ENCODE measurements at places on chromosomes 7 and 10. TPM values are rescaled to one million over a fixed set of nuclear protein-coding genes. Genes with fewer than 3 reads are reported as not detected.
A peak's percentile ranks its signal among the peaks of the same experiment; 100 is the strongest.

GRCh38 chr7:21029006-21029405 is 242.3 kb upstream of the SP8 start:
- no peak overlapping the region for H3K4me3 ChIP-seq
- H3K36me3 ChIP-seq = no peaks in the 10 kb centered on the region
- H3K4me1 ChIP-seq = no peaks in the 10 kb centered on the region
- no peak overlapping the region for H3K27ac ChIP-seq
- DNase-seq = no peak
- H3K27me3 ChIP-seq = no peaks in the 10 kb centered on the region

DNA sequence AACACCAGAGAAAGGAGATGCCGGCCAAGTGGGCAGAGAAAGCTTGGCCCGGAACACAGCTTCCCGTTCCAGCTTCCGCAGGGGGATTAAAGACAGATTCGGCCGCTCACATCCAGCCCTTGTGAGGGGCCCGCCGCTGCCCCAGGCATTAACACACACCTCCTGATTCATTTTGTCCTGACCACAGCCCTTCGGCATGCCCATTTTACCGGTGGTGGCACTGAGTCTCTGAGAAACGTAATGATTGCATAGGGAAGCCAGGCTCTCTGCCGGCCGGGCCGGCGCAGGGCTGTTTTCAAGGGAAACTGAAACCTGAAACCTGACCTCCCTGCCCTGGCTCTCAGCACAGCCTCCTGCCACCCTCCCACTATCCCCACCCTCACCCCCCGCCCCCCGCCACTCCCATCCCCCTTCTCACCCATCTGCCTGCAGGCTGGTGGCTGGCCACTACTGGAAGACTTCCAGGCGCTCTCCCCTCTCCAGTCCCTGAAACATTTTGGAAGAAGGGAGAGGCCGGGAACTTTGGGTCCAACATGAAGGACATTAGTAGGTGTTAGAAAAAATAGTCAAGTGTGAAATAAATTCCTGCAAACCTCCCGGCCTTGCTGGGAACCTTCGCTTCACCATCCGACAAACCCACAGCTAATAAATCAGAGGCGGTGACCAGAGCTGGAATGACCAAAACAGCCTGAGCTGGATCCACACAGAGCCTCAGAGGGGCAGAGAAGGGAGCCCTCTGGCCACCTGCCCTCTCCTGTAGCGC is 83.5 kb upstream of the CUX1 start:
- no peaks in the 10 kb centered on the region for H3K36me3 ChIP-seq
- no peak for DNase-seq
- peak overlapping the region; percentile 31 for H3K4me3 ChIP-seq
- H3K27ac ChIP-seq = no peak overlapping the region
- H3K27me3 ChIP-seq = no peaks in the 10 kb centered on the region

RBP4 gene
- total RNA-seq = not detected

- no peak overlapping the region for H3K4me3 ChIP-seq
- DNase-seq = no peak
- H3K27me3 ChIP-seq = no peaks in the 10 kb centered on the region
- peaks cover 2% of the 10 kb centered on the region for H3K4me1 ChIP-seq
These were observed 16.5 kb downstream of the DENND10 start for GRCh38 chr10:119120413-119120867.

- DNase-seq = no peak
- H3K4me3 ChIP-seq = peak overlapping the region; percentile 77
- H3K4me1 ChIP-seq = peaks cover 16% of the 10 kb centered on the region
- H3K27me3 ChIP-seq = no peaks in the 10 kb centered on the region
- H3K27ac ChIP-seq = peak overlapping the region; percentile 81
- H3K36me3 ChIP-seq = no peaks in the 10 kb centered on the region
These were observed 775 bp downstream of the STARD3NL start for GRCh38 chr7:38178695-38179344.

- H3K4me1 ChIP-seq = peaks cover 19% of the 10 kb centered on the region
- H3K36me3 ChIP-seq = no peaks in the 10 kb centered on the region
- no peak overlapping the region for H3K4me3 ChIP-seq
These were observed 236.1 kb upstream of the BMPER start for GRCh38 chr7:33669251-33669670.

DNA sequence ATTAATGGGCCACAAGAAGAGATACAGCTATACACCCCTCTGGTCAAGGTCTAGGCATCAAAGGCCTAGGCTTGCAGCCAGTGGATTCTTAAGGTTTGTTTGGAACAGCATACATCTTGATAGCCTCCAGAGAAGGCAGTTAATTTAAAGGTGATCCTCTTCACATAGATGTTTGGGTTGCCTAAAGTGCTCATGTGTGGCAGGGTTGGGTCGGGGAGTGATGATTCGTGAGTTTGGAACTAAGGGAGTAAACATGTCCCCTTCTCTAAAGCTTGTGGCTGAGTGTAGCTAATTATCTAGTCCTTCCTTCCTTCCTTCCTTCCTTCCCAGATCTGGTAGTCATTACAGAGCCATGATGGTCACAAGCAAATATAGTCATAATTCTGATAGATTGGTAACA is 12.4 kb downstream of the PCLO start:
- H3K27me3 ChIP-seq = no peaks in the 10 kb centered on the region
- H3K4me3 ChIP-seq = no peak overlapping the region
- DNase-seq = no peak
- H3K27ac ChIP-seq = no peak overlapping the region

GBX1 gene
- not detected for total RNA-seq

- H3K36me3 ChIP-seq = no peaks in the 10 kb centered on the region
- H3K27me3 ChIP-seq = no peaks in the 10 kb centered on the region
- no peak overlapping the region for H3K27ac ChIP-seq
- no peak for DNase-seq
- no peaks in the 10 kb centered on the region for H3K4me1 ChIP-seq
- H3K4me3 ChIP-seq = no peak overlapping the region
These were observed 251.5 kb downstream of the DOCK4 start for GRCh38 chr7:111954474-111955381.

GRCh38 chr10:78948621-78949030 is 120.1 kb upstream of the ZMIZ1 start:
- H3K36me3 ChIP-seq = no peaks in the 10 kb centered on the region
- no peaks in the 10 kb centered on the region for H3K27me3 ChIP-seq
- no peak for DNase-seq
- H3K4me1 ChIP-seq = no peaks in the 10 kb centered on the region

DNA sequence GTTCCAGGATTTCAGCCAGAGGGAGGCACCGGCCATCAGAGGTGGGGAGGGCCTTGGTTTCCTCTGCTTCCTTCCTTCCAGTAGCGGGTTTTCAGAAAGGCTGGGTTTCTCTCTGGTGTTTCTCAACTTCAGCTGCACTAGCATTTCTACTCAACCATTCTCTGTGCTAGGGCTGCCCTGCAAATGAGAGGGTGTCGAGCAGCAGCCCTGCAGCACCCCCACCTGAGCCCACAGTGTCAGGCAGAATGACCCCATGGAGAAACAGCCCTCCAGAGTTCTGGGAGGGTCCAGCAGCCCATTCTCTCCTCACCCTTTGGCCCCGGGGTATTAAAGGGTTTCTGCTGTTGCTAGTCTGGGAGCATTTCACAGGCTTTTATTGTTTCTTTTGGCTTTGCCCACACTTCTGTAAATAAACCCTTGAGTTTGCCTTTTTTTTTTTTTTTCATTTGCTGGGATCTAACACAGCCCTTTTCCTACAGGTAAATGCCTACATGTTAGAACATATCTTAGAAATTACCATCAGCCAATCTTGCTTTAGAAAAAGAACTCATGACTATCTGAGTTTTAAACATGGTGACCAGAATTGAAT is 151.5 kb upstream of the VIPR2 start:
- H3K4me3 ChIP-seq = no peak overlapping the region
- no peaks in the 10 kb centered on the region for H3K36me3 ChIP-seq
- no peak for DNase-seq
- no peak overlapping the region for H3K27ac ChIP-seq

GRCh38 chr10:80829562-80829961 is 291.9 kb downstream of the SH2D4B start:
- no peaks in the 10 kb centered on the region for H3K36me3 ChIP-seq
- no peak overlapping the region for H3K4me3 ChIP-seq

GRCh38 chr10:28807760-28808613 is 130.7 kb downstream of the BAMBI start:
- H3K4me1 ChIP-seq = no peaks in the 10 kb centered on the region
- H3K27me3 ChIP-seq = no peaks in the 10 kb centered on the region
- H3K27ac ChIP-seq = no peak overlapping the region
- no peaks in the 10 kb centered on the region for H3K36me3 ChIP-seq
- no peak overlapping the region for H3K4me3 ChIP-seq
- DNase-seq = no peak

C10orf62 gene
- not detected for total RNA-seq

DNA sequence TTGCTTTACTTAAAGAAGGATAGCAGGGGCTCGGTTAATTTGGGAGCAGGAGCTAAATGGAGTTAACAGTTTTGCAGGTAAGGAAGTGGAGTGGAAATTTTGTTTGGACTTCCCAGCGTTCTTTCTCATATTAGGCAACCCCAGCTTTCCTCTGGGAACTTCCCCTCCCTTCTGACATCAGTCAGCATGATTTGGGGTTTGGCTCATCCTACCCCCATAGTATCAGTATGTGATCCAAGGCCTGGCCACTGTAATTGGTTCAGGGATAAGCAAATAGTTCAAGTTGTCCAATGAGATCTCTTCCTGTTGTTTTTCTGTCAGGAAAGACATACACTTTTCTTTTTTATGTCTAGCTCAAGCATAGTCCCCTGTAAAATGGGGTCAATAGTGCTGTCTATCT is 125.6 kb upstream of the CDK6 start:
- H3K27ac ChIP-seq = no peak overlapping the region
- no peaks in the 10 kb centered on the region for H3K4me1 ChIP-seq
- no peak for DNase-seq
- no peak overlapping the region for H3K4me3 ChIP-seq
- no peaks in the 10 kb centered on the region for H3K27me3 ChIP-seq
- H3K36me3 ChIP-seq = no peaks in the 10 kb centered on the region

OR6B1 gene
- total RNA-seq = not detected

DNAJC12 gene
- not detected for total RNA-seq

GRCh38 chr7:157820796-157821195 is 484.0 kb downstream of the DNAJB6 start:
- H3K36me3 ChIP-seq = no peaks in the 10 kb centered on the region
- H3K4me1 ChIP-seq = no peaks in the 10 kb centered on the region
- no peak overlapping the region for H3K4me3 ChIP-seq

- H3K27me3 ChIP-seq = no peaks in the 10 kb centered on the region
- H3K27ac ChIP-seq = no peak overlapping the region
- H3K4me1 ChIP-seq = peaks cover 7% of the 10 kb centered on the region
- no peaks in the 10 kb centered on the region for H3K36me3 ChIP-seq
- H3K4me3 ChIP-seq = no peak overlapping the region
These were observed 7.7 kb upstream of the IL15RA start for GRCh38 chr10:5985029-5985428.

- H3K4me3 ChIP-seq = peak overlapping the region; percentile 19
- peaks cover 21% of the 10 kb centered on the region for H3K4me1 ChIP-seq
- H3K36me3 ChIP-seq = no peaks in the 10 kb centered on the region
These were observed 521 bp downstream of the LIMK1 start for GRCh38 chr7:74083928-74084721.

DNA sequence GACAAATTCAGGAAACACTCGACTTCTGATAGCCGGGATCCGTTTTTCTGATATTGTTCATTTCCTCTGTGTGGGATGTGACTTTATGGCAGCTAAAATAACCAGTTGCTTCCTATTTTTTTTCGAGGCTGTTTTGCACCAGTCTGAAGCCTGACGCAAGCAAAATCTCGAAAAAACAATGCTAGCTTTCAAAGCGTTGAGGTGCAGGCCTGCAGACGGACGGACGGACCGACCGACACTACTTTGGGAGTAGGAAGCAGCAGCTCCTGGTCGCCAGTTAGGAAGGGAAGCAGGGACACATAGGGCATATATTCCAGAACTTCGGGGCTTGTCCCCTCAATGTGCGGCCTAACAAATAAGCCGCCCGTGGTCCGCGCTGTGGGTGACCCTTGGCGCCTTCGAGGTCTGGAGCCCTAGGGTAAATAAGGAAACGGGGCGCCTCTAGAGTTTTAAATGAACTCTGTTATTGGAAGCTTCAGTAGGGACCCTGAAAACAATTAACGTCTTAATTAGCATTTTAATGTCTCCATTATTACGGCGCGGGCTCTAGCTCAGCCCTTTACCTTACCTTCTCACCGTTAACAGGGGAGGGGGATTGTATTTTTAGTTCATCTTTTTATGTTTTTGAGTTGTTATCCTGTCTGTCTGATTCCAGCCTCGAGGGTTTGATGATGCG is 1.3 kb downstream of the HHEX start:
- H3K36me3 ChIP-seq = peaks cover 16% of the 10 kb centered on the region
- peaks cover 28% of the 10 kb centered on the region for H3K4me1 ChIP-seq
- peak; percentile 74 for DNase-seq
- peak overlapping the region; percentile 87 for H3K4me3 ChIP-seq
- no peaks in the 10 kb centered on the region for H3K27me3 ChIP-seq
- H3K27ac ChIP-seq = peak overlapping the region; percentile 89

SEMA3E gene
- not detected for total RNA-seq

DNA sequence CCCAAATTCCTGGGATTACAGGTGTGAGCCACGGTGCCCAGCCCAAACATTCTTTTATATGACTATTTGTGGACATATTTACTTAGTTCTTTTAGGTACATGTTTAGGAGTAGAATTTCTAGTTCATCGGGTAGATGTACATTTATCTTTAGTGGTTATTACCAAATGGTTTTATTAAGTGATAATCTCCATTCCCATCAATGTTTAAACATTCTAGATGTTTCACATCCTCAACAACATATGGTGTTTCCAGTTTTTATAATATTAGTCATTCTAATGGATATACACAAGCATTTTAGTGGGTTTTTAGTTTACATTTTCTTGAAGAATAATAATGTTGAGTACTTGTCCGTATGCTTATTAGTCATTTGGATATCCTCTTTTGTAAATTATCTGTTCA is 131.7 kb downstream of the RTKN2 start:
- no peak for DNase-seq
- no peaks in the 10 kb centered on the region for H3K36me3 ChIP-seq

DNA sequence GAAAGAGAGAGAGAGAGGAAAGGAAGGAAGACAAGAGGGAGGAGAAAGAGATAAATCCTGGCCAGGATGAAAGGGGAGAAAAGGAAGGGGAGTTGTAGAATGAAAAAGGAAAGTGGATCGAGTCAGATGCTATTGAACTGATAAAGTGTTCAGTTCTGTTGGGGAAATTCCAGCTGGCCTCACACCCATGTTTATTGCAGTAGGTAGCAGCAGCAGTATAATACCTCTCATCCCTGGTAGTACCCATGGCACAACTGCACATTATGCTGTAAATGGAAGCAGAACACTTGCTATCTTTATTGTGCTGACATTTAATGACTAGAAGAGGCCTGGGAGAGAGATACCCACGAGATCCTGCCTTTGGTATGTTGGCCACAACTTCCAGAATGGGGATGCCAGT is 178.1 kb downstream of the EVX1 start:
- H3K27me3 ChIP-seq = no peaks in the 10 kb centered on the region
- DNase-seq = no peak
- H3K4me1 ChIP-seq = no peaks in the 10 kb centered on the region
- no peak overlapping the region for H3K4me3 ChIP-seq
- no peaks in the 10 kb centered on the region for H3K36me3 ChIP-seq

DNA sequence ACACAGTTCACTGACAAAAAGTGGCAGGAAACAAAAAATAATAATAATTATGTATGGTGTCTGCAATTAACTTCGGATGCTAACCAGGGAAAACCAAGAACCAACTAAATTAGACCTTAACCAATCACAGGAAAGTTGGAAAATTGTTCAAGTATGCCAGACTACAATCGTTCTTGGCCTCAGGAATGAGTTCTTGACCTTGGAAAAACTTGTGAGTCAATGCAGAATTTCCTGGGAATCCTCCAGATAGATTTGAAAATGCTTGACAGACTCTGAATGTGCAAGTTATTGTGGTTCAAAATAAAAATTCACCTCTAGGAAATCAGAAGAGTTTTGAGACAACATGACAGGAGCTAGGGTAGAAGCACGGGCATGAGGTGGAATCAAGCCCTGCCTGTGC is 171.5 kb downstream of the C7orf25 start:
- no peak overlapping the region for H3K27ac ChIP-seq
- no peaks in the 10 kb centered on the region for H3K36me3 ChIP-seq
- no peaks in the 10 kb centered on the region for H3K27me3 ChIP-seq
- no peak overlapping the region for H3K4me3 ChIP-seq

All from B cell (primary cell).